ENCODE measurements at places on chromosomes 12 and 14. TPM values are rescaled to one million over a fixed set of nuclear protein-coding genes. Genes with fewer than 3 reads are reported as not detected.

DNA sequence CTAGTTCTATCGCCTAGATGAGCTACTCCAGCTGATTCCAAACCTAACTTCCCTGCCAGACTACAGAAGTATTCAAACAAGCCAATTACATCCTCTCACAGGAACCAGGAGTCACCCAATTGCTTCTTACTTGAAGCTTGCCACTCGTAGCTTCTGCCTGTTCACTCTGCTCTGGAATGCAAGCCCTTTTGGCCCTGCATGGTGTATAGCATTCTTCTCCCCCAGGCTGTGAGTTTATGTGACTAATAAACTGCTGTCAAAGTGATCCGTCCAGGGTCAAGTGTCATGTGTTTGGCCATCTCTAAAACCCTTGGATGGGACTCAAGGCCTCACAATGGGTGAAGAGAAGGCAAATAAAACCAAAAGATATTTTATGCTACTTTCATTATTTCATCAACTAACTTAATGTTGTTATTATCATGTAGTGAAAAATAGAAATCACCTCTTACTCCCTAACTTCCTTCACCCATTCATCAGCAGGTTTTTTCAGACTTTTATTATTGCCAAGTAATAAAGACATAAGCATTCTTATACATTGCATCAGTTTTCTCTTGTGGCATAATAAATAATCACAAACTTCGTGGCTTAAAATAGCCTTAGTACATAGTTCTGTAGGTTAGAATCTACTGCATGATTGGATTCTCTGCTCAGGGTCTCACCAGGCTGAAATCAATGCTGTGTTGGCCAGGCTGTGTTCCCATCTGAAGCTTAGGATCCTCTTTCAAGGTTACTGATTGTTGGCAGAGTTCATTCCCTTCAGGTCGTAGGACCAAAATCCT lies 1981.7 kb upstream of the FLRT2 start:
- no peak for DNase-seq

- DNase-seq, result no peak
Measured at GRCh38 chr12:122823429-122823828, 11.8 kb upstream of the HIP1R start.

DNA sequence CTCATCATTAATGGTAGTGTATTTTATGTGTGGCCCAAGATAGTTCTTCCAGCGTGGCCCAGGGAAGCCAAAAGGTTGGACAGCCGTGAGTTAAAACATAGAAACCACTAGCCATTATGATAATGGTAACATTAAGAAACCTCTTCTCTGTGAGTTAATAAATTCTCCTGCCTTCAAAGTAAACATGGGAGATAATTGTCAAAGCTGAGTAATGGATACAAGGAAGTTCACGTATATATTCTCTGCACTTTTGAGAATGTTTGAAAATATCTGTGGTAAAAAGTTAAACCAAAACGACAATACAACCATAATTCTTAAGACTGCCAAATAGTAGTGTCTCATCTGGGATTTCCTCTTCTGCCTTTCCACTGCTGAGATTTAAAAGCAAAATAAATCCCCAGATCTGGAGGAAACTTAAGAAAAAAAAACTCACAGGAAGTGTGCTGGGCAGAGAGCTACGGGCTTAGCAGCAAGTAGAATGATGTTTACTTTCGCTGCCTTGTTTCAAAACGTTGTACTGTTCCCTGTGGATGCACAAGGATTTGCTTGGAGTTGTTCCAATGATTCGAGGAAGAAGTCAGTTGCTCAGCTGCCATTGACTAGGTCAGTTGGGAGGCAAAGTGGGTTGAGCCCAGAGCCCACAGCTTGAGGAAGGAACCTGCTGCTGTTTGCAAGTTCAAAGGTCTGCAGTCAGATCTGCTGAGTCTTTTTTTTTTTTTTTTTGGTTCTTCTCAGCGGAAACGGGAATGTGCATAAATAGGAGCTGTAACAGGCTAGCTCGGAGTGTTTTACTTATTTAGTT lies 1.7 kb downstream of the TPCN1 start:
- DNase-seq, result peak; percentile 31

Gene CLEC14A
- not detected for total RNA-seq
